ENCODE measurements at places on chromosomes 1 and 21.

- DNase-seq, result no peak
Measured at GRCh38 chr1:115090540-115090939, 1.2 kb upstream of the TSPAN2 start.

DNA sequence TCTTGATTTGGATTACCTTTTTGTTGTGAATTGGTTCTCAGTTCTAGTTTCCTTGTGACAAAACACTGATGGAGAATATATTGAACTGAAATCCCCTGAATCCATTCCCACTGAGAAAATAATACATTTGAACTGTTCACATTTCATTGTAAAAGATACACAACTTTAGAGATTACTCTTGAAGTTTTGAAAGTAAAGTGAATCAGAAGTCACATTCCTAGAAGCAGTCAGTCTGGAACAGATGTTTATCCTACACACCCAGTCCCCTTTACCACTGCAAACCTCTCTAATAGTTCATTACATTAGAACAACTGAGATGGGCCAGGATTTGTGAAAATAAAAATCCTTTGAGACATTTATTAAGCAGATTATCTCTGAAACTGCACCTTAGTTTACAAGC, 3.4 kb downstream of the RERE start:
- no peak for DNase-seq

DNA sequence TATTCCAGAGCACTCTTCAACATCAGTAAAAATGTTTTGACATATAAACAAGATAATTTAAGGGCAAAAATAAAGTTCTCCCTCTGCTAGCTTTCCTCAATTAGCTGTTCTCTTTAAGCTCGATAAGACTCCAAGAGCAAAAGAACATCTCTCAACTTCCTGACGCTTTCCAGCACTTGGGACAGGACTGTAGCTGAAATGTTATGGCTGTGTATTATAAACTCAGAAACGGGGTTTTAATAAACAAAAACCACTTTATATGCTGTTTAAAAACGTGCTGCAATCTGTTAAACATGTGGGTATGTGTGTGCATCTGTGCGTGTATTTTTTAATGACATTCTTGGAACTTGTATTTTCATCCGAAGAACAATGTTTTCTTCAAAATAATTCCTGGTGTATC, 71.5 kb upstream of the RGS2 start:
- DNase-seq, result no peak

DNA sequence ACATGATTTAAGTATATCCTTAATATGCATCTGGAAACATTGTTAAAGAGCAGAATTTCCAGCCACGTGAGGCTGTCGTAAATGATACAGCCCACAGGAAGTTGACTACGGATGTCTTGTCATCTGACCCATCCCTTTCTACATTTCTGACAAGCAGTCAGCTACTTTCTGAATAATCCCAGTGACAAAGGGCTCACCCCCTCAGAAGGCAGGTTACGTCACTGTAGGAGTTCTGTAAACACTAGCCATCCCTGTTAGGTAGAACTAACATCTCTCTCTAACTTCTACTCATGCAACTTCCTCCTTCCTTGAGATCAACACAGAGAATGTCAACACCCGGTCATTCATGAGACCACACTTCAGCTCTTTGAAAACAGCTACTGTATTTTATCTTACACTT, 259.2 kb downstream of the GREM2 start:
- DNase-seq, result no peak

GRCh38 chr1:116891396-116892079, 18.2 kb upstream of the PTGFRN start:
- DNase-seq, result no peak

All from stimulated activated CD4-positive, alpha-beta T cell treated with anti-CD3 and anti-CD28 coated beads, Interleukin-1b, Interleukin-23, amount 100 ng/mL, for 4 hours (primary cell).